ENCODE measurements at places on chromosomes 2 and 18.

GRCh38 chr18:8217051-8217564 is 392.1 kb upstream of the RAB12 start:
- DNase-seq: no peak

DNA sequence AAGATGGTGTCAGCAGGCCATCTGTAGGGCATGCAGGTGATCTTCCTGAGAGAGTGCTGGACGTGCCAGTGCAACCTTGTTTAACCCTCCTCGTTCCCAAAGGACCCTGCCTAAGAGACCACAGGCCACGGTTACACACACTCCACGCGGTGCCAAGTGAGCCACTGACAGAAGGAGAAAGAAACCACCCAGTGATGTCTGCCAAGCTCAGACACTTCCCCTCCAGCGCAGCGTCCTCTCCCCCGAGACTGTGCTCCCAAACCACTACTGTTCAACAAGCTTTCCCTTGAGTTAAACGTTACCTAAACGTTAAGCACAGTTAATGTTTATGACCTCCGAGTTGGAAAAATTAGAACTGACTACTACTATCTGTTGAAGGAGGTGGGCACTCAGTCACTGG is 119.1 kb upstream of the NCK2 start:
- DNase-seq: no peak

DNA sequence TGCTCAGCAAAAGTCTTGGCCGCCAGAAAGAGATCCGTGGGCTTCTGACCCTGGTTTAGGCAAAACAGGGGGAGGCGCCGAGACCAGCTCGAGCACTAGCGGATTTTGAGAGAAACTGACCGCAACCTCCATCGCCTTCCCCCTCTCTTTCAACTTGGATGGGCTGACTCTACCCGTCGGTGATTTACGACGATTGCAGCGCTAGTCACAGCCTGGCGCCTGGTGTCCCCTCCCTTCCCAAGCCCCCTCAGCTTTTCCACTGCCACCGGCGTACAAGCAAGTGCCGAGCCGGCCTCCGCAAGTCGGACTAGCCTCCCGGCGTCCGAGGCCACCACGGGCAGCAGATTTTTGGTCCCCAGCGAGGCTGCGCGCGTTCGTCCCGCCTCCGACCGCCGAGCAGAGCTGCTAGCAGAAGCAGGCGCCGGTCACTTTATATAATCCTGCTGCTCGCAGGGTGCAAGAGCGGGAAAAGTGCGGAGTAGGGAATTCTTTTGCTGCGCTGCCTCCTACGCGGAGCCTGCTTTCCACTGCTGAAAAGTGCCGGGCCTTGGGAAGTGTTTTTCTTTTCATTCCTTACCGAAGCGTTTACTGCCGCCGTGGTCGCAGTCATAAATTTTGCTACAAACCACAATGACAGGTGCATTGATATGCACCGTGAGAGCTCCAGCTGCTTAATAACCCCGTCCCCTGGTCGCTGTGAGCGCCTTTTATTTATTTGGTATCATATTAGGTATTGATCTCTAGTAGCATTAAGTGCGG is 7.7 kb downstream of the HOXD3 start:
- DNase-seq: no peak

DNA sequence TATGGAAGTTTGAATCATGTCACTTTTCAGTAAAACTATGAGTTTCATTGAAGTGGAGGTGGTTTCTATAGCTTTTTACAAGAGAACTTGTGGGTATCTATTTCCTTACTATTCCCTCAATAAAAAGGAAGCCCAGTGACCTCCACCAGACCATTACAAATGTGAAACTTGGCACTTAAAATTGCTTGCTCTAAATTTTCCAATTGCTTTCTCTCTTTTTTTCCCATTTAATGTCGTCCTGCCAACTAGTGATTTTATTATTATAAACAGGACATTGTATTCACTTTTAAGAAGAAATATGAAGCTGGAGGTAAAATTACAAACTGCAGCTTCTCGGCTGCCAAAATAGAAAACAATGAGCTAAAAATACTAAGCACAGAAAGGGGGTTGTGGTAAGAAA is 208.2 kb upstream of the ALPP start:
- DNase-seq: no peak

DNA sequence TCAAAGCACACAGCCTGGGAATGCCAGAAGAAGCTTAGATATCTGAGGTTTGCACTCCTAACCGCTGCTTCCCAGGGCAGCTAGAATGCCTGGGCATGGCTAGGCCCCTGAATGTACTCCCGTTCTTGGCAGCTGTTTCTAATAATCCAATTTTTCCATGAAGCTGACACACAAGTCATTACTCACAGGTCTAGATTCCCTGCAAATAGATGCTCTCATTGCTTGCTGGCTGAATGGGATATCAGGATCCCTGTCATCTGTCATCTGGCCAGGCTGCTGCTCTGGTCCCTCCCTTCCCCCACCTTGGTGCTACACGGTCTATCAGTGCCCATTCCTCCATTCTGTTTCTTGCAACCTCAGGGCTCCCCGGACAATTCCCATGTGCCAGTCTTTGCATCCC is 40.7 kb upstream of the TEX51 start:
- no peak for DNase-seq

DNA sequence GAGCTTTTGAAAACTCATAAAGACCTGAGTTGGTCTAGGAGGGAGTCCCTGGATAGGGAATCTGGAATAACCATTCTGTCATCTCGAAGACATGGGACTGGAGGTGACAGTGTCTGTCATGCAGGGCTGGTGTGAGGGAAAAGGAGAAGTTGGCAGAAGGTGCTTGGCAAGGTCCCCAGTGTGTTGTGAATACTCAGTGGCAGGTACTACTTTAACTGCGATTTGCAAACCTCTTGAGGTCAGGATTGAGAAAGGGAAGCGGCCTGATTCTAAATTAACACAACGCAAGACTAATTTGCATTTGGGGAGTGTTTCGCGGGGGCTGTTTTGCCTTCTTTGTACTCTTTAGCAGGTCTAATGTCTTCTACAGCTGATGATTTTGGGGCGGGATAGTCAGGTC is 77.0 kb upstream of the TMEM200C start:
- no peak for DNase-seq

DNA sequence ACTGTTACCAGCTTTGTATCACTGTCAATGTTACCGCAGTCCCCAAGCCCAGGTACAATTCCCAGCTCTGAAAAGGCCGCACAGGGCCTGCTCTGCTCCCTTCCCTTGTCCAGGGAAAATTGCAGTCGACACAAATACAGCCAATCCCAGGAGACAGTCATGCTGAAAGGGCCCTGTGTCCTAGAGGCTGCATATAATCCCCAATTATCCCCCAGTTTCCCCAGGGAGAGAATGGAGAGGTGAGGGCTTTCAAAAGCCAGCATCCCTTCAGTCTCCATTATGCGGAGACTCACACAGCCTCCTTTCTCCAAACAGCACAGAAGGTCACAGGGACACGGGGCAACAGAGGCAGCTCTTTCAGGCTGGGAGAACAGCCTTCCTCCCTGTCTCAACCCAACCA is 17.1 kb upstream of the CTIF start:
- no peak for DNase-seq

DNA sequence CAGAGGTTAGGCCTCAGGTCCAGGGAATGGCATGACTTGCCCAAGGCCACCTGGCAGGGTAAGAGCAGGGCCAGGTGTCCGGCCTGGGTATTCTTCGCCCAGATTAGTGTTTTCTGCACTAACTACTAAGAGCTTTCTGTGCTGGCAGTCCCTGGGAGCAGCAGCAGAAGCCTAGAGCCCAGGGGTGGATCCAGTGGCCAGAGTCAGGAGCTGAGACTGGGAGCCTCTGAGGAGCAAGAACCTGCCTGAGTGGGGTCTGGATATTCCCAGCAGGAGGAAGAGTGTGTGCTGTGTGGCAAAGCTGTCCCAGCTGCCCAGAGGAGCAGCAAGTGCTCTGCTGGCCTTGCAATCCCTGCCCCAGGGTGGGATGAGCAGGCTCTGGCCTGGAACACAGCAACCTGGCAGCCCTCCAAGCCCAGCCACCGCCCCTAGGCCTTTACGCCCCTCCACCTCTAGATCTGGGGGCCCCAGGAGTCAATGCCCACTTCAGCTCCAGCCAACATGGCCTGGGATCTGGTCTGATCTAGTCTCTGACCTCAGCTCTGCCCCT is 30.7 kb upstream of the GPAT2 start:
- no peak for DNase-seq

DNA sequence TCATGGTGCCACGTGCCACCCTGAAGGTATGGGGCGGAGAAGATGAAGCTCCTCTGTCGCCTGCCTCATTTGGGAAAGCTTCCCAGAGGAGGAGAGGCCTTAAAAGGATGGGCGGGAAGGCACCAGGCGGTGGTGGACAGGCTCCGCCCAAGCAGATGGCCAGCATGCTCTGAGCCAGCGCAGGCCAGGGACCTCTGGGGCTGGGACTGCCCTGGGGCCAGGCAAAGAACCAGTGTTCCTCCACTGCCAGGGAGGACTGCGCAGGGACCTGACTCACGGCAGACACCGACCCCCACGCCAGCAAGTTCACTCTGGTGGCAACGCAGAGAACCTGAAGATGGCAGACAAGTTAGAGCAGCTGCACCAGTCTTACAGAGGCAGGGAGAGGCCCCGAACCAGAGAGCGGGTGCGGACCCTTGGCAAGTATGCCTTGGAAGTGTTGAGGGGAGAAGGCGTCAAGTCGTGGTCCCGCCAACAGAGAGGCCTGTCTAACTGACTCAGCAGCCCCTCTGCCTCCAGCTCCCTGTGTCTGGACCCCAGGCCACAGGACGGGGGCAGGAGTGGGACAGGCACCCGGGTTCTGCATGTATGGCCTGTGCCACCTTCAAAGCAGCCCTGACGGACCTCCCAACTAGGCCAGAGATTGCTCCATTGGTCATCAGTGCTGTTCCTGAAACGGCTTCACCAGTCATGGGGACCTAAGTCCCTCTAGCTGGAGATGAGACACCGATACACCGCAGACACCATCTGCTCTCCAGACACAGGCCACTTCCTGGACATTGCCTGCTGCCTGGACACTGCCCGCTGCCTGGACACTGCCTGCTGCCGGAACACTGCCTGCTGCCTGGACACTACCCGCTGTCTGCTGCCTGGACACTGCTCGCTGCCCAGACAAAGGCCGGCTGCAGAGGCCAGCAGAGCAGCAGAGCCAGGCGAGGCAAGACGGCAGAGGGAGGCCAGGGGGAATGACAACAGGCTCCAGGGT is 124.7 kb downstream of the HDAC4 start:
- DNase-seq: peak; percentile 90

DNA sequence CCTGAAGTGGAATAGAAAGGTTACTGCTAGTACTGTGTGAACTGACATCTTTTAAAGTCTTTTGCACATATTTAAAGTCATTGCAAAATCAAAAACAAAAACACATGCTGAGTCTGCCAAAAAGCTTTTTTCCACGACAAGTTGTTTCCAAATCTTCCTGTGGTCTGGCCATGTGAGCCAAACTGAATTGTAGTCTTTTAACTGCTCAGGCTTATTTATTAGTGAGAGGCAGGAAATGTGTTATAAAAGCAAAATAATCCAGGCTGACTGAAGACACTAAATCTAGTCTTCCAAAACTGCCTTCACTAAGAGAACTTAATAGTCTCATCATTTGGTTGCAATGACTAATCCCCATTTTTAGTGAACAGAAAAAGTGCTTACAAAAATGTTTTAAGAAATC is 2.3 kb downstream of the KRCC1 start:
- no peak for DNase-seq

- DNase-seq: no peak
Observed at GRCh38 chr2:143428700-143429099, 299.5 kb downstream of the ARHGAP15 start.

- DNase-seq: no peak
Observed at GRCh38 chr2:71777946-71778345, 324.6 kb downstream of the DYSF start.

GRCh38 chr18:1805521-1805920 is 765.8 kb downstream of the METTL4 start:
- no peak for DNase-seq

GRCh38 chr18:8276406-8276805 is 332.8 kb upstream of the RAB12 start:
- DNase-seq: no peak

GRCh38 chr2:177520324-177520723 is 127.8 kb downstream of the AGPS start:
- no peak for DNase-seq

GRCh38 chr2:23703583-23704385 is 223.1 kb downstream of the ATAD2B start:
- peak; percentile 54 for DNase-seq

DNA sequence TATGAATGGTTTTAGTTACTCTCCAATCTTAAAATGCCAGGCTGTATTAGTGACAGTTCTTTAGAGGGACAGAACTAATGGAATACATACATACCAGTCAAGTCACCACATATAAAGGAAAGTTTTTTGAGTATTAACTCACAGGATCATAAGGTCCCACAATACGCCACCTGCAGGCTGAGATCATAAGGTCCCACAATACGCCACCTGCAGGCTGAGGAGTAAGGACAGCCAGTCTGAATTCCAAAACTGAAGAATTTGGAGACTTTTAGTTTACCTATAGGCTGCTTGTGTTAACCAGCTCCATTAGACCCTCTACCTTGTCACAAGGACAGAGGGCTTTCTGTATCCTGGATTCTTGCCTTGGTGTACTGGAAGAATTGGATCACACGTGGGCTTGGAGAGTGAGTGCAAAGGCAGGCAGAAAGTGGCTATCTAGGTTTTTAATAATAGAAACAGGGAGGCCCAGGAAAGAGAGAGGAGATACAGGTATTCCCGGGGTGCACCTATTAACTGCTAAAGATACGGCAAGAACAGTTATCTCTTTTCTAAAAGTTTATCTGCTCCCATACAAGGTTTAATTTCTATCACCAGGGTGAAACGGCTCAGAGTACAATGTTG is 234.9 kb upstream of the CYRIA start:
- DNase-seq: no peak

GRCh38 chr2:64853894-64854293 is 135.3 kb upstream of the SLC1A4 start:
- no peak for DNase-seq

DNA sequence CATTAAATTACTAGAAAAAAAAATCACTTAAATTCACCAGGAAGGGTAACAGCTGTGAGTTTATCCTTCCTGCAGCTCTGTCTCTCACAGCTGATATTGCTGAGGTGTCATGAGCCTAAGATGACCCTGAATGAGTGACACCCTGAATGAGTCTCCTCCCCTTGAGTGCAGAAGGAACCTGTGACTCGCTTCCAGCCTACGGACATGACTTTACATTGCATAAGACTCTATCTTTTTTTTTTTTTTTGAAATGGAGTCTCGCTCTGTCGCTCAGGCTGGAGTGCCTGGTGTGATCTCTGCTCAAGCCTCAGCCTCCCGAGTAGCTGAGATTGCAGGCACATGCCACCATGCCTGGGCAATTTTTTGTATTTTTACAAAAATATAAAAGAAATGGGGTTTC is 14.1 kb downstream of the MRO start:
- DNase-seq: no peak

- no peak for DNase-seq
Observed at GRCh38 chr18:26719896-26720295, 145.6 kb downstream of the AQP4 start.

GRCh38 chr2:191384829-191385228 is 139.6 kb downstream of the MYO1B start:
- DNase-seq: no peak

DNA sequence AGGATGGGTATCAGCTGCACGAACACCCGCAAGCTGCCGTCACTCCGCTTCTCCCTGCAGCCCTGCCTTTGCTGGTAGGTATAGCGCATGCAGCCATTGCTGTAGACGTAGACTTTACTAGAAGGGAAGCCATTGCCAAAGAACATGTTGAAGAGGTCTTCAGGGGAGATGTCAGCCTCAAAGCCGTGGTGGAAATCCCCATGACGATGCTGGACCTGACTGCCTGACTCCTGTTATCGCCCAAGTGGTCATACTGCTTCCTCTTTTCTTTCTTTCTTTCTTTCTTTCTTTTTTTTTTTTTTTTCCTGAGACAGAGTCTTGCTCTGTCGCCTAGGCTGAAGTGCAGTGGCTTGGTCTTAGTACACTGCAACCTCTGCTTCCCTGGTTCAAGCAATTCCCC is 68.7 kb upstream of the SPRED2 start:
- no peak for DNase-seq

GRCh38 chr18:2848247-2849246 is 1.7 kb downstream of the EMILIN2 start:
- no peak for DNase-seq
